ENCODE measurements at places on chromosomes 5 and 9.

DNA sequence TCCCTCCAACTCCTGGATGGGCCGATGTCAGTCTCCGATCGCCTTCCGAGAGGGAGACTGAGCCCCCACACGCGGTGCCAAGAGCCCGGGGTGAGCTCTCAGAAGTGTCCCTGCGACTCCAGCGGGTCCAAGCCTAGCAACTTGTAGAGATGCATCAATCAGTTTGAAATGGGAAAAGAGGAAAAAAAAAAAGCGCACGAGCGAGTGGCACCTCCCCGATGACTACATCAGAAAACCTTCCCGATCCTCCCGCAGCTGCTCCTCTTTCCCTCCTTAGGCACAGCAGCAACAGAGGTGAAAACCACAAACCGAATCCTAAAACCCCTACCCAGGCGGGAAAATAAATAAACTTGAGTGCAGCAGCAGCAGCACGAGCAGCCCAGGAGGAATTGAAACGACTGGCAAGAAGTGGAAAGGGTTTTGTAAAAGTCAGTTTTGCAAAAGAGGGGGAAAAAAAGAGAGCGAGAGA, 1.0 kb upstream of the EFNA5 start:
- DNase-seq = peak; percentile 50

- no peak for DNase-seq
Observed at GRCh38 chr5:84568171-84568570, 183.5 kb upstream of the EDIL3 start.

DNA sequence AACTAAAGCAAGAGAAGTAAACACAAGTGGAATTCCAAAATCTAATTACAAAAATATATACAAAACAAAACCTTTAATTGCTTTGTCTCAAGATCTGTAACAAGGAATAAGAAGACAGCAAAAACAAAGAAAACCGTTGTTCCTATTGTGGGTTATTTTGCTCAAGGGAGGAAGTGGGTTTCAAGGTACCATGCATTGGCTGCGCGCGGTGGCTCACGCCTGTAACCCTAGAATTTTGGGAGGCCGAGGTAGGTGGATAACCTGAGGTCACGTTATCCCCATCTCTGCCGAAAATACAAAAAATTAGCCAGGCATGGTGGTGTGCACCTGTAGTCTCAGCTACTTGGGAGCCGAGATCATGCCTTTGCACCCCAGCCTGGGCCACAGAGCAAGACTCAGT, 12.1 kb upstream of the IQGAP2 start:
- DNase-seq = no peak

DNA sequence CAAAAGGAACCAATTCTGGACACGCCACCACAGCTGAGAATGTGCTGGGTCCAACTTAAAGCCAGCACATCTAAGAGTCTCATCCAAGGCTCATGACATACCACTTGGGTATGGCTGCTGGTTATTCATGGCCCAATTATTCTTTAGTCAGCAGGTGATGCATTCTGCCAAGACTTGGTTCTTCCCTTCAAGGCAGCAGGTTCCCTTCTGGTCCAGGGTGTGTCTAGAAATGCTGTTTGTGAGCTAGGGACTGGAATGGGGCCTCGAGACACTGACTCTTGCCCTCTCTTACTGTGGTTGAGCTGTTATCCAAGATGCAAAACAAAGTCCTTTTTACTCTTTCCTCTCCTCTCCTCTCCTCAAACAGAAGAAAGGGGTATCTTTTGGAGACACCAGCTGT, 522.6 kb downstream of the HINT1 start:
- no peak for DNase-seq

- DNase-seq = no peak
Observed at GRCh38 chr9:75700252-75700640, 190.2 kb upstream of the PCSK5 start.

DNA sequence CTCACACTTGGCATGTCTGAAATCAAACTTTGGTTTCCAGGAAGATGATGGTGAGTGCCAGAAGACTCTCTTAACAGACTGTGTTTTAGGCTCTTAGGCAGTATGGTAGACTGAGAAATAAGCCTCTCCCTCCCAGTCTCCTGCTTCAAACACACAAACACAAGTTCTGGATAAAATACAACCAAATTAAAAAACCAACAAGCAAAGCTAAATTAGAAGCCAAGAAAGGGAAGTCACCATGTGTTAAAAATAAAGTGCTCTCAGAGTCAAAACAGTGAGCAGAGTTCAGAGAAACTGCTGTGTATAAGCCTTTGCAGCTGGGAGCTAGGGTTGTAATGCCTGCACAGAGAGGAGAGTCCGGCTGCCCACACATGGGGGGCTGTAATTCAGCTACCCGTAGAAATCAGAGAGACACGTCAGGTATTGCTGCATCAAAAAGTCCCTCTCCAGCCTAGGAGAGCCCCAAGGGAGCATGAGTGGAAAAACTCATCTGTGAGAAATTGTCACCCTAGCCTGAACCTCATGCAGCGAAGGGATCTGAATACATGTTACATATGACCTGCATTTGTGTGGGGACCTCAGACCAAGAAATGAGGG, 62.6 kb downstream of the ANGPTL2 start:
- DNase-seq = no peak

- peak; percentile 62 for DNase-seq
Observed at GRCh38 chr9:69385581-69386033, 60.6 kb downstream of the ENTREP1 start.

DNA sequence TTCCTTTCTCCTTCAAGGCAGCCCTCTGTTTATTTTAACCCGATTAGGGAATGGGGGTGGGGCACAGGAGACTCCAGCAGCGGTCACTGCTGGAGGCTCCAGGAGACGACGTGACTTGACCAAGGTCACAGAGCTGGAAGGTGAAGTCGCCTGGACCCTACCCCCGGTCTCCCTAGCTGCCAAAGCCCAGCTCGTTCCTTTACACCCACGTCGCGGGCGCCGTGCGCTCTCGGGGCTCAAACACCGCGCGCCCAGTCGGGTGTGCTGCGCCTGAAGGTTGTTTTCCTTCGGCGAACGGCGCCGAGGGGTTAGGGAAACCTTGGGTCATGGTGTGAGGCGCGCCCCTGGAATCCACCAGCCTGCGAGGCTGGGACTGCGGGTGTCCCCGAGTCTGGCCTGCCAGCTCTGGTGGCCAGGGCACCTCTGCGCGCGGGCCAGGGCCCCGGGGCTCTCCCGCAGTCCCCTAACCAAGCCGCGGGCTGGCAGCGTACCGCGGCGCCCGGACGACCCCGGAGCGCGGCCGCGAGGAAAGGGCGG, 747 bp upstream of the UNC5A start:
- no peak for DNase-seq

GRCh38 chr9:34826999-34827538, 117.1 kb upstream of the CCL21 start:
- no peak for DNase-seq

GRCh38 chr9:4755026-4755609, 14.1 kb upstream of the AK3 start:
- DNase-seq = no peak

DNA sequence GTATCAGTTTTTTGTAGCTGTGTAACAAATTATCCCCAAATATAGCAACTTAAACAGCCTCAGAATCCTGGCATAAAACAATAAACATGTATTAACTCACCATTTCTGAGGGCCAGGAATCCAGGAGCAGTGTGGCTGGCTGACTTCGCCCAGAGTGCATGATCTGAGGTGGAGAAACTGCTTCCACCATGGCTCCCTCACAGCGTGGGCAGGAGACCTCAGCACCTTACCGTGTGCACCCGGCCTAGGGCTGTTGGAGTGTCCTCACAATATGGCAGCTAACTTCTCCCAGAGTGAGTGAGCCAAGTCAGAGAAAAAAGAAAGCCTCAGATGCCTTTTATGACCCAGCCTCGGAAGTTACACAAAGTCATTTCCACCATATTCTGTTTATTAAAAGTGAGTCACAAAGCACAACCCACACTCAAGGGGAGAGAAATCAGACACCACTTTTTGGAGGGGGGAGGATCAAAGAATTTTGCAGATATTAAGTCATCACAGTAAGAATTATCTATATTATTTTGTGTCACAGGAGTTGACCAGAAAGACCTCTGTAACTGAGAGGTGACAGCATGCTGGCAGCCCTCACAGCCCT, 59.6 kb downstream of the TSTD2 start:
- no peak for DNase-seq

DNA sequence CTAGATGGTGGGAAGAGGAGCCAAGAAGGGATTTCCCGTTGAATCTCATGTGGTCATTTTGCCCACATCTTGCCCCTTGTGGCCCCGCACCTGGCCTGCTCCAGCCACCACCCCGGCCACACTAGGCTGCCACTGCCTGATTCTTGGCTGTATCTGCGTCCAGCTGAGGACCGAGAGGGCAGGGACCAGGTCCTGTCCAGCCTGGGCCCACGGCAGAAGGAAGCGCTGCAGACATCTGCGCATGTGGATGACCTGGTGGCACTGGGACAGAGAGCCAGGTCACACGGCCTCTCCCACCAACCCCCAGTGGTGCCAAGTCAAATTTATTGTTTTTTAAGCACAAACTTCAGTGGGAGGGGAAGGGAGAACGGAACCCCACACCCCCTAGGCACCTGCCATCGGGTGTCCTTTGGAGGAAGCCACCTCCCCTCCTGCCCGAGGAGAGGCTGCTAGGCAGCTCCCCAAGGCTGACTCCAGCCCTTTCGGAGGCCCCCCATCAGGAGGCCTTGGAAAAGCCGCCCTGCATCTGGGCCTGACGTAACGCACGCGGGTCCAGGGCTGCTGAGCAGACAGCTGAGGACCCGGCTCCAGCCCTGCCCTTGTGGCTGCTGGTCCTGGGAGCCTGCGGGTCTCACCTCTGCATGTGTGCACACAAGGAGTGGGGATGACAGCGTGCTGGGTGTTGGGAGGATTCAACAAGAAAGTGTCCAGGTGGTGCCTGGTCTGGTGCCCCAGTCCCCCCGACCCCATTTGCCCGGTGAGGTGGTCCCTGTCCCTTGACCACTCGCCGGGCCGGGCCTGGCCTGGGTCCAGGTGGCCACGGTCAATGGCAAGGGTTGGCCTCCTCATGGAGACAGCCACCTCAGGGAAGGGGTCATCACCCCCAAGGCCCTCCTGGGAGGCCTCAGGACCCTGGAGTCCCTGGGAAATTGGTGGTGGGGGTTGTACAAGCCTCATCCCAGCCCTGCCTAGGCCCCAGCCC, 5.9 kb upstream of the QRFP start:
- no peak for DNase-seq

DNA sequence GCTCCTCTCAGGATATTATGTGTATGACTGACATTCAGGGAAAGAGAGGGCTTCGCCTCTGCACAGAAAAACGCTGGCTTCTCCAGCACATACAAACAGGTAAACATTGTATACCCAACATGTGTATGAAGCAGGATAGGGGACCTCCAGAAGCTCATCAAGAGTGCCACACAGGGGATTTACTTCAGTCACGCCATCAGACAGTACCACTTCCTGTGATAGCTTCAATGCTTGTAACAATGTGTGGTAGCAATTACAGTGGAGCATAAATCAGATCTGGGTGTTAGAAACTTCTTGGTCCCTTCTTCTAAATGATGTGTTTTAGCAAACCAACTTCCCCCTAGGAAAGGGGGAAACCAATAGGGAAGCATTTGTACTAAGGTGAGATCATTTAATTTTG, 160.8 kb downstream of the TSSK1B start:
- DNase-seq = no peak

- DNase-seq = no peak
Observed at GRCh38 chr9:30121611-30122010, 2262.8 kb upstream of the ACO1 start.

DNA sequence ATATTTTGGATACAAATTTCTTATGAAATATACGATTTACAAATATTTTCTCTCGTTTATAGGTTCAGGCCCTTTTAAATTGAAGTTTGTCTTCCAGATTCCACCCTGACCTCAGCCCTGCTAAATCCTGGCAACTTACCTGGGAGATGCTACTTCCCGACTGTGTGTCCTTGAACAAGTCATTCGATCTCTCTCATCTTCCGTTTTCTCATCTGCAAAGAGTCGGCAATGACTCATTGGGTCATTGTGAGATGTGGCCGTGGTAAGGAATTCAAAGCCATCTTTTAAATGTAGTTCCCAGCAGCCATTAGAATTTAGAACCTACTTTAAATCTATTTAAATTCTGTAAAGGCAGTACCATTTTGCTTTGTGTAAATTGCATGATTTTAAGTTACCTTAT, 72.5 kb downstream of the LHX2 start:
- no peak for DNase-seq

DNA sequence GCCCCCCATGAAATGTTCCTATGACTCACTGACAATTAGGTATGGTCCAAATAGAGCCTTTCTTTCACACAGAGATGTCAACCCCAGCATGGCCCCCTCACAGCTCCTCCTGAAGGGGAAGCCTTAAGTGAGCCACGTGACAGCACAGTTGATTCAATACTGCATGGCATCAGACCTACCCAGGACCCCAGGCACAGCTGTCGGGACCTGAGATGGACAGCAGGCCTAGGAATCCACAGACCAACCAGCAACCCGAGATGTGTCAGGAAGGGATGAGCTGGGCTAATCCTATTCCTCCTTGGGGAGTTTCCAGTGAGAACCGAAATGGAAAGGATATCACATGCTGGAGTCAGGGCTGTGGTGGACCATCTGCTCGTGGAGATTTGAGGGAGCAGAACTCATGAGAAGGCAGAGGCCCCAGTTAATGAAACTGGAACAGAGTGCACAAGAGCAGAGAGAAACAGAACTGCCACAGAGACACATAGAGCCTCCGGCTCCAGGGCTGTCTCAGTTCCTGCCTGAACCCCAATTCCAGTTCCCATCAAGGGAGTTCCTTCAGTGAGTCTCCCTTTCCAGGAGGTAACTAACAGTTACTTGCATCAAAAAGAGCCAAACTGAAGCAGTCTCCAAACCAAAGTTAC, 42.1 kb upstream of the SMIM23 start:
- no peak for DNase-seq

DNA sequence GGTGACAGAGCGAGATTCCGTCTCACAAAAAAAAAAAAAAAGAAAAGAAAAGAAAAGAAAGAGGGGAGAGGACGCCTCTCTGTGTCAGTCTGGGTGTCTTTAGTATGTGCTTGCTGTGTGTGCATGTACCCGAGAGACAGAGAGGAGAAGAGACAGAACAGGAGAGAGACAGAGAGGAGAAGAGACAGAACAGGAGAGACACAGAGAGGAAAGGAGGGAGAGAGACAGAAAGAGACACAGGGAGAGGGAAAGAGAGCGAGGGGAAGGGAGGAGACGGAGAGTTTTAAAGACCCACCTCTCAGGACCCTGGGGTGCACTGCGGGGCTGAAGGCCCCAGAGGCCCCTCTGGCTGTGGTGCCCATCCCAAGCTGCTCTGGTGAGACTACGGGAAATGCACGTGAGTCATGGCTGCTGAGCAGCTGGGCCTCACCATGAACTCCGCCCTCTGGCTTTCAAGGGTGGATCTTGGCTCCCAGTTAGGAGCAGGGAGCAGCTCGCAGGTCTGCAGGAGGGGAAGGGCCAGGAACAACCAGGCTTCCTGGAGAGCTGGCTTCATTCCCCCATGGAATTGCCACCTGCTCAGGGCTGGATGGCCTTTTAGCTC, 7.9 kb downstream of the SLC6A3 start:
- peak; percentile 82 for DNase-seq
